ENCODE measurements at places on chromosomes 12 and 14.
A peak's percentile ranks its signal among the peaks of the same experiment; 100 is the strongest.

- DNase-seq: peak; percentile 44
These were observed 506 bp upstream of the NAP1L1 start for GRCh38 chr12:76084863-76085519.

DNA sequence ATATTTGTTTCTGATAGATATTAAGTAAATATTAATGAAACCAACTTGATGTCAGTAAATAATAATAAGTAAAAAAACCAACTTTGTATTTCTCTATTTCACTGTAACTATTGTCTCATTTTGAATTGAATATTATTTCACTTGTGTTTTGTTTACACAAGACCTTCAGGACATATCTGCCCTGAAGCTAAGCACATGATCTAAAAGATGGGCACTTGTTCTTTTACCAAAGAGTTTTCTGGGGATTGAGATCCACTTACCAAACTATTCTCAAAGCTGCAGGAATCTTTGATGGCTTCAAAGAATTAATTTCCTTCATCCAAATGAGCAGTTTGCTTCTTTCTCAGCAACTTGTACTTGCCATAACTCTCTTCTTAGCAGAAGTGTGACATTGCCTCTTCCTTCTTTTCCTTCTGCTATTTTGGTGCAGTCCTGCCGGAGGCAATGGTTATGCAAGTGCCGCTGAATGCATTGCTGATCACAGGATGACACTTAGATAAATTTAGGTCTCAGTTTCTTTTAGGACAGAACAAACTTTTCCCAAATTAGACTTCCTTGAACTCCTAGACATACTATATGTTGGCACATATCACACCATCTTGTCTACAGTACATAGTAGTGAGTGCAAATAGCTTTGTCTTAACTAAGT lies 9.2 kb downstream of the FAR2 start:
- no peak for DNase-seq

DNA sequence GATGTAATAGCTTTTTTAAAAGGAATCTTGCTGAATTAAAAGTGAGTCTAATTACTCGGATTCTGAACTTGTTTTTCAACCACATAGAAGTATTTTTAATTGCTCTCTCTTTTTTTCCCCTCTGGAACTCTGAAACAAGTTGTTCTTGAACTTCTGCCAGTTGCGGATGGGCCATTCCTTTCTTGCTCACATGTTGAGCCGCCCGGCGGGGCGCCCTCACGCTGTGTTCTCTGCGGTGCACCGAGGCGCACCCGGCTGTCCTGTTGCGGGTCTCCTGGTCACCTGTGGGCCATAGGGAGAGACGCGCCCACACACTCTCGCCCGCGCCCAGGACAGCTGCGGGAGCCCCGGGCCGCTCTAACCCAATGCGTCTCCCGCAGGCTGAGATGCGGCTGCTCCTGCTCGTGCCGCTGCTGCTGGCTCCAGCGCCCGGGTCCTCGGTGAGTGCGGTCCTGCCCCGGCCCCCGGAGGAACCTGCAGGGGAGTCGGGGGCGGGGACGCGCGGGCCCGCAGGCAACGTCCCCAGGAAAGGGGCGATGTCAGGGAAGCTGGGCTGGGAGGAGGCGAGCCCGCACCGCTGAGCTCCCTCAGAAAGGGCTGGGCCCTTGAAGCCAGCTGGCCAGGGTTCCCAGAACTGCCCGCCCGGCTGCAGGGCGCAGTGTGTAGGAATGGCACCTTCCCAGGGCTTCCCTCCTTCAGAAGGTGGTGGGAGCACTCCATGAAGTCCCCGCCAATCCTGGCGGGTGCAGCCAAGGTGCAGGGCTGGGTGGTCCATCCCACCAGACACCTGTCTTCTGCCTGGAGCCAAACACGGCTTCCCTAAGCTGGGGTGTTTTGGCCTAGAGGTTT lies 2.3 kb downstream of the PAPLN start:
- no peak for DNase-seq

GRCh38 chr12:33825986-33826602 lies 196.2 kb upstream of the ALG10 start:
- DNase-seq: no peak

DNA sequence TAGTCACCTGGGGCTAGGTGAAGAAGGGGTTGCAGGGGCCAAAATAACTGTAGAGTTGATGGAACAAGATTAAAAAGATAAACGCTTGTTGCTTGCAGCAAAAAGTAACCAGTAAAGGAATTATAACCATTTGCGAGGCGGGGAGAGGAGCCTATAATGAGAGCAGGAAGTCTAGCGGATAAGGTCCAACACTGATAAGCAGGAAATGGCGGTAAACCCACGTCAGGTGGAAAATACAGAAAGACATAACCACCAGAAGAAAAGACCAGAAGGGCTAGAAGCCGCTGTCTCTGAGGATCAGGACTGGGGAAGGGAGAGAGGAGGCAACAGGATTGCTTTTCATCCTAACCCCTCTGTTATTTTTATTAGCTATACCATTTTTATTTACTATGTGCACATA lies 303.3 kb downstream of the DPF3 start:
- DNase-seq: no peak

Measured in activated naive CD4-positive, alpha-beta T cell (primary cell).